ENCODE measurements at places on chromosomes 6 and 20. TPM values are rescaled to one million over a fixed set of nuclear protein-coding genes. Genes with fewer than 3 reads are reported as not detected.

GRCh38 chr6:169838346-169839028, 87.1 kb downstream of the ERMARD start:
- DNase-seq, result no peak

GRCh38 chr6:150191809-150192208, 49.0 kb downstream of the PPP1R14C start:
- peak; percentile 53 for DNase-seq

GRCh38 chr20:5608104-5608441, 142.1 kb upstream of the SHLD1 start:
- no peak for DNase-seq

GRCh38 chr20:62602550-62602949, 39.8 kb upstream of the SLCO4A1 start:
- peak; percentile 95 for DNase-seq

DNA sequence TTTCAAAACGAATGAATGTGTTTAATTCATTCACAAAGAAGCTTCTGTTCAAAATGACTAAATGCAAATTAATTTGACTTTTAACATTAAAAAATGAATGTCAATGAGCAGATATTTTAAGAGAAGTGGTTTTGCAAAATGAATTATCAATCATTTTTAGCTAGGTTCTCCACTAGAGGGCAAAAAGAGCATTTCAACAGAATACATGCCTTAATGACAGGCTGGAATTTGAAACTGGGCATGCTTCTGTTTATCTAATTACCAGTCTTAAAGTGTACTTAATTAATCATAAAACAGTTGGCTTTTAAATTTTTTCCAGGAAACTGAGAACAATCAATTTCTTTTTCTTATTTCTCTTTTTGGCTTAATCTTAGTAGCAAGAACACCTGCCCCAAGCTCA, 63.8 kb upstream of the TINAG start:
- peak; percentile 40 for DNase-seq

Gene GMPR
- total RNA-seq, result 3.0 TPM

DNA sequence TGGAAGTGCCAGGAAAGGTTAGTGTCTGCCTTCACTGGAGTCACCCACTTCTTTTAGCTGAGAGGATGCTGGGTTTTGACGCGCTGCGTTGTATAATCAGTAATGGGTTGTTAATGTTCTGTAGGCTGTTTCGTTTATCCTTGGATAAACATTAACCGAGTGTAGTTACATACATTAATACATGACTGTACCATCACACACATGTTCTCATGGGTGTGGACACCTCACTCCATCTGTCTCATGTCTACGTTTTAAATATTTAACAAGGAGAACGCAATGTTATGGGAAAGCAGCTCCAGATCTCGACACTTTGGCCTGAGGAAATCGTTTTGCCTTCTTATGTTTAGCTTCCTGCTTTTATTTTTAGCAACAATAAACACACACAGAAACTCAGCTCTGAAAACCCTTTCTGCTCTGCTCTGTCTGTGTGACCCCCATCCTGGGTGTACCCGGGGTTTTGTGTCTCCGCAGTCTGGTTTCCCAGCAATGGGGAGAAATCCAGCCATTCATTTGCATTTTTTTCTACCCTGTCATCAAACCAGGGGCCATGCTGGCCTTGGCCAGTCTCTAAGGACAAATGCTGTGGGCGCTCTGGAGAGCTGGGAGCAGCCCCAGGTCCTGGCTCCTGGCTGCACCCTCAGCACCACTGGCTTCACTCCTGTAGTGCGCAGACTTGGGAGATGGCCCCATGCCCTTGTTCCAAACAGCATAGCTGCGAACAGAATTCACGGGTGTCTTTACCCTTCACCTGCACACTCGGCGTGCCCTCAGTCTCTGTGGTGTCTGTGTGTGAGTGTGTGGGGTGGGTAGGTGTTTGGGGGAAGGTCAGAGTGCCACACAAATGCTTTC, 110.8 kb downstream of the ERMARD start:
- DNase-seq, result no peak

DNA sequence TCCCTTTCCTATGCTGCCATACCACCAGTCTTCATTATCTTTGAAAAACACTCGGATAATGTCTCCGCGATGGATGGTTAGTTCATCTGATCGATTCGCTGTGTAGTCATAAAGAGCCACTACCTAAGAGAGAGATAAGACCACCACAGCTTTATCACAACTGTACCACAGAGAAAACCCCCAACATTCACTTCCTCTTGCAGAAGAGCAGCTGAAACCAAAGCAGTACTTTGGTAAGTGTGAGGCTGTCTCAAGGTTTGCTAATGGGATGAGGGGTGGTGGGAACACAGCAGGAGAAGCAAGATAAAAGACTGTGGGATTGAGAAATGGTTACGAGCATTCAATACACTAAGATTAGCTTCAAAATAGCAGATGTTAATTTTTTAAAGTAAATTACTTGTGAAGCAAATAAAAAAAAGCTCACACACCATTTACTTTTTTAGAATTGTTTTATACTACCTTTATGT, 142.1 kb downstream of the MYB start:
- no peak for DNase-seq

Gene PRSS16
- 27.9 TPM for total RNA-seq

GRCh38 chr6:4185419-4185818, 50.0 kb upstream of the ECI2 start:
- DNase-seq, result no peak

DNA sequence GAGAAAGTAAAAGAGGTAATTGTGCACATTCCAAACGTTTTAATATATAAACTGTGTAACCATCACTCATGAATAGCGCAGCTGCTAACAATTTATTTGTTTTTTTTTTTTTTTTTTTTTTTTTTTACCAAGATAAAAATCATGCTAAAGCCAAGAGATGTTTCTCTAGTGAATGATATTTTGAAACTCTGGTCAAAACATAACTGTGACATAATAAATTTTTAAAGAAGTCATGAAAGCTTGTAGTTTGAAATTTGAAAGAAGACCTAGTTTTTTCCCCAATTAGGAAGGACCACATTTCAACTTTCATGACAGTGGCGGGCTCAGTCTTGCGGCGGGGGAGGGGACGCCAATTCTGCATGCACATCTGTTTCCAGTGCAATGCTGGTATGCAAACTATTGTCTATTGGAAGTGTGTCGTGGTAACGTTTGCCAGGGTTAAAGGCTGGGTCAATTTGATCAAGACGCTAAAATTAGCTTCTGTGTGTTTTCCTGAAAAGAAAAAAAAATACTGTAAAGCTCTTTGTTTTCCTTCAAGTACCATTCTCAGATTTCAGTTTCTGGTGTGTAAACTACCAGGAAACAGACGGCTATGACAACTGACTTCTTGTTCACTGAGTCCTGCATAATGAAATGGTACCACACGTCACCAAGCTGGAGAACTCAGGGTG, 211.9 kb downstream of the FOXC1 start:
- DNase-seq, result no peak

Gene PAK5
- not detected for total RNA-seq

Gene BAG2
- 3.6 TPM for total RNA-seq

Gene ACTL10
- 1.7 TPM for total RNA-seq

Gene MICB
- 4.3 TPM for total RNA-seq

GRCh38 chr20:44527716-44528199, 5.9 kb upstream of the SERINC3 start:
- DNase-seq, result no peak

Gene NT5E
- total RNA-seq, result 112 TPM

GRCh38 chr6:111358454-111358853, 124.6 kb downstream of the REV3L start:
- DNase-seq, result no peak

DNA sequence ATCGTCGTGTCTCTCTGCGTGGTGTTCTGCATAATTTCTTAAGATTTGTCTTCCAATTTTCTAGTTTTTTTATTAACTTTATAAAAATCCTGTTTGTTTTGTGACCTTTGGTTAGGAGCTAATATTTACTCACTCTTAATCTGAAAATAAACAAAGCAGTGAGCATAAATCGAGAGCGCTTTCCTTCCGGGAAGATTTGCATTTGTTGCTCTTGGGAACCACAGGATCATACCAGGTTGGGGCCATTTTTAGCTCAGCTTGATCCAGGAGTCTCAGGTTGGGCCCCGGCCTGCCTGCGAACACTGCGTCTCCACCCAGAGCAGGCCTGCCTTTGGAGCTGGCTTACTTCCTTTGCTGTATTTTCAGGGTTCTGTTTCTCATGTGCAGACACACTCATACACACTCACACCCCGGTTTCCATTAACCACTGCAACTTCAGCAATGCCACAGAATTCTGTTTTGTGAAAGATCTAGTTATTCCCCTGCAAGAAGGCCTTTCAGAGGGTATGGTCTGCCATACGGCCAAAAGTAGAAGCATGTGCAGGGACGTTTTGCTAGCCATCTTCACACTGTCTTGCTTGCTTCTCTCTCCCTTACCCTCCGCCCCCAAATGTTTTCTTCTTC, 17.3 kb downstream of the BPHL start:
- no peak for DNase-seq

Gene B3GALT4
- total RNA-seq, result 0.58 TPM

- peak; percentile 90 for DNase-seq
These were observed 83.8 kb upstream of the ELOVL5 start for GRCh38 chr6:53432318-53433161.

DNA sequence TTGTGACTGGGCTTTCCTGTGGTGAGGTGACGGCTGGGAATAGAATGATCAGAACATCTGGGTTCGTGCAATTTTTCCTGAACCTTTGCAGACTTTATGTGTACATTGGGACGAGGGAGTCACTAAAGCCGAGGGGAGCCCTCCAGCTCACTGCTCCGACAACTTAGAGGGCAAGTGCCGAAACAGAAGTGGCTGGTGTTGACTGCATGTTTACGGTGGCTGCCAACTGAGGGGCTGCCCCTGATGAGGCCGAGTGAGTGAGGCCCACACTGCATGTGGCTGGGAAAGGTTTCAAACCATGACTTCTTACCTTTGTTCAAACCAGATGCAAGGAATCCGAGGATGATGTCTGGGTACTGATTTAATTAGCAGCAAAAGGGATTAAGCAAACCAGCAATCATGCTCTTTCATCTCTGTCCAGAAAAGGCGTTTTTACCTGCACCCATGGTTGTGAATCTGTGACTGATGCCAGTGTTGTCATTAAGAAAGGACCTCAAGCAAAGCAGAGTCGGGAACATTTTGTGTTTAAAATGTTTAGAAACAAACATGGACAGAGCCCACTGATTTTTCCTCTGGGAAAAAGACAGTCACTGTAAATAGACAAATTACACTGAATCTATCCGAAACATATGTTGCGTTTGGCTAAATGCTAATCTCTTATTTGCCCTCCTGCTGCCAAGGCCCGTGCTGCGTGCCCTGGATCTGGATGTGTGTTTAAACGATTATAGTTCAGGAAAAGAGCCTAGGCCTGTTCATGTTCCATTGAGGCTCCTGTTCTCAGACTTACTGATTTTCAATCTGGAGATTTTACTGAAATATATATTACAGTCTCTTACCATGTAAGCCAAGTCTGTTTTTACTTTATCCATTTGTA, 105.1 kb downstream of the UST start:
- no peak for DNase-seq

Gene ADGB
- total RNA-seq, result not detected

DNA sequence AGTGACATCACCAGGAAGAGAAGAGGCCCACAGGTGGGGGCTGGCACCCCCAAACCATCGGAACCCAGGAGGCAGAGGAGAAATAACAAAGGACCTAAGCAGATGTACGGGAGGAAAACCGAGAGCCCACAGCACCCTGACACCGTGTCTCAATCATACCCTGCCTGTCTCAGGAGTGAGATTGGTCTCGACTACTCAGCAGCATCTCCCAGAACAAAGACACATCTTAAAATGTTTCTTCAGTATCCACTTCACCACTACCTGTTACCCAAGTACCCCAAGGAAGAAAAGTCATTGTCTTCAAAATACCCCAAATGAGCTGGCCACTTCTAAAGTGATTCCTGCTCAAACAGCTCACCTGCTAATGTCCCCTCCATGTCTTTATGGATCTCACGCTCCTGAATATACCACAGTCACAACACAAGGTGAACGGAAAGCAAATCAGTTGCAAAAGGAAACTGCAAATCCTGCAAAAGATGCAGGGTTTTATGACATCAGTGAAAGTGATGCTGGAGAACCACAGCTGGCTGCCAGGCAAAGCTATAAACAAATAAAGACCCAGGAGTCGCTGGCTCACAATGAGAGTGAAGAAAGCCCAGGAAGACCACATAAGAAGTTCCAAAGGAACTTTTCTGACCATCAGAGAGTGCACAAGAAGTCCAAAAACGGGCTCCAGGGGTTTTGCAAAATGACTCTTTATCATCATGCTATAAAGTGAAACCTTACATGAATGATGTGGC, 44.1 kb downstream of the PREX1 start:
- no peak for DNase-seq

GRCh38 chr6:101779051-101779844, 385.7 kb downstream of the GRIK2 start:
- DNase-seq, result peak; percentile 60

GRCh38 chr6:89464295-89464694, 31.3 kb downstream of the ANKRD6 start:
- no peak for DNase-seq

- DNase-seq, result no peak
These were observed 318.2 kb downstream of the ZFAND3 start for GRCh38 chr6:38137608-38138265.

GRCh38 chr6:27422651-27423332, 34.2 kb downstream of the ZNF391 start:
- no peak for DNase-seq

Gene SLC52A3
- 0.14 TPM for total RNA-seq

DNA sequence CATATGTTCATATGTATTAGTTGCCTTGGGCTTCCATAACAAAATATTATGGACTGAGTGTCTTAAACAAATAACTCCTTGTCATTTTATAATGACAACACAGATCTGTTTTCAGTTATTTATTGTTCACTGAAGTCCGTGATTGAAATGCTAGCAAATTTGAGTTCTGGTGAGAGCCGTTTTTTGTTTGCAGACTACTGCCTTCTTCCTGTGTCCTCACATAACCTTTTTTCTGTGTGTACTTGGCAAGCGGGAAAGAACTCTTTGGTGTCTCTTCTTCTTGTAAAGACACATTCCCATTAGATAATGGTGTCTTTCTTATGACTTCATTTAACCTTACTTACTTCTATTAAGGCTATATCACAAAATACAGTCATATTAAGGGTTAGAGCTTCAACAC, 482.9 kb upstream of the EYS start:
- no peak for DNase-seq

Gene SIRPB1
- 1.4 TPM for total RNA-seq

Gene DEFB132
- total RNA-seq, result not detected

- DNase-seq, result no peak
These were observed 122.5 kb downstream of the COL9A1 start for GRCh38 chr6:70180183-70180900.

Gene SLC2A10
- total RNA-seq, result not detected

DNA sequence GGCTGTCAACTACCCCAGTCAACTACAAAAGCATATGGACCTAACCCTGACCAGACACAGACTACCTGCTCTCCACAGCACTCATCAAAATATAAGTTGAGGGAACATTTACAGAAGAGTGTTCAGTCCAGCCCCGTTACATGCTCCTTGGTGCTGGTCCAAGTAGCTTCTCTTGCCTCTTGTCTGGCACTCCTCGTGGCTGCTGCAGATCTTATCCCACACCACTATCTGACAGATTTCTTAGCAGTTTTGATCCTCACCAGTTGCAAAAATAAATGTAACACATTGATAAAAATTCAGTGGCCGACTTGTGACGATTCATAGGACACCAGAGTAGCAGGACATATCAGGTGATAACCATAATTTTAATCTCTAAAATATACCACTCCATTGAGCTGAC, 30.6 kb downstream of the FASTKD5 start:
- DNase-seq, result no peak

Gene C20orf204
- 1.1 TPM for total RNA-seq

Gene SIRPA
- 23.6 TPM for total RNA-seq

Gene PLN
- not detected for total RNA-seq

Gene GPX5
- not detected for total RNA-seq

Gene HLA-DMB
- not detected for total RNA-seq

Gene SASH1
- total RNA-seq, result 18.4 TPM

Gene TMEM244
- total RNA-seq, result not detected
